ENCODE measurements at places on chromosomes 12 and 14.

- DNase-seq = no peak
Observed at GRCh38 chr12:4899364-4899763, 10.3 kb upstream of the KCNA1 start.

GRCh38 chr12:31612819-31613218 lies 21.9 kb upstream of the DENND5B start:
- DNase-seq = no peak

GRCh38 chr12:47808574-47809365 lies 10.9 kb downstream of the HDAC7 start:
- no peak for DNase-seq

DNA sequence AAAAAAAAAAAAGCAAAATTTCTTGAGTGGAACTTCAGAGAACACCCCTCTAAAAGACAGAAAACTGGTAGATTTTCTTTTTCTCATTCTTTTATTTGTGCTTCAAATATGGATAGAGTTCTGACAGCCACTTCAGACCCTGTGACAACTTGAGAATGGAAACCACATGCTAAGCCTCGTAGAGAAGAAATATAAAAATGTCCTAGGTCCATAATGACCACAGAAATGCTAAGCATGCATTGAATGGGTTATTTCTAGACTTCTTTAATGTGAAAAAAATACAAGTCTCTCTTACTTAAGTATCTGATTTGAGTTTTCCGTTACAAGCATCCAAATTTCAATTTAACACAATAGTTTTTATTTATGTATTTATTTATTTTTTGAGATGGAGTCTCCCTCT lies 28.3 kb upstream of the DIO2 start:
- DNase-seq = no peak

DNA sequence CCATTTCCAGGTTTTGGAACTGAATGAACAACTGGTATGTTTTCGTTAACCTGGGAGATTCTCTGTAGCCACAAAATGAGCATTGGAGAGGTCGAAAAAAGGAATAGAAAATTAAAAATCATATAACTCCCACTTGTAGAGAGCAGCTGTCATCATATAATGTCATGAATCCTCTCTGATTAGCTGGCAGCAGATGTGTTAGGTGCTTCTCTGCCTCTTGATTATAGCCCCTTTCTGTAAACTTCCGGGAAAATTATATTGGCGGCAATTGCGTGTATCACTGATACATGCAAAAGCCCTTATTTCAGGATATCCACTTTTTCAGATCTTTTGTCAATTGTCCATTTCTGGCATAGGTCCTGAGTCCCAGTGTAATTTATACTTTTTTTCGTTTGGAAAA lies 31.7 kb downstream of the FGD4 start:
- no peak for DNase-seq

All from fibroblast of skin of left quadriceps (primary cell).